Umbilical cord (tissue), 2 donors: ENCODE measurements at places on chromosomes 5 and 9. TPM values are rescaled to one million over a fixed set of nuclear protein-coding genes. Genes with fewer than 3 reads are reported as not detected.

The SPINK13 gene
- total RNA-seq, result not detected

The CAMK2A gene
- 5.8 TPM for total RNA-seq

The BDP1 gene
- total RNA-seq, result 35.2 TPM

- peak; percentile 6 for DNase-seq
Observed at GRCh38 chr5:76953551-76954382, 922 bp downstream of the CRHBP start.

GRCh38 chr5:143491646-143492045 lies 88.2 kb upstream of the NR3C1 start:
- no peak for DNase-seq

GRCh38 chr5:172506921-172507320 lies 52.6 kb upstream of the SH3PXD2B start:
- no peak for DNase-seq

- DNase-seq, result no peak
Observed at GRCh38 chr5:127997201-127997704, 86.3 kb upstream of the SLC12A2 start.

GRCh38 chr5:140055152-140055551 lies 12.1 kb upstream of the NRG2 start:
- no peak for DNase-seq

- no peak for DNase-seq
Observed at GRCh38 chr5:110441035-110441434, 285.4 kb downstream of the TMEM232 start.

GRCh38 chr9:112120439-112120925 lies 54.6 kb downstream of the SUSD1 start:
- DNase-seq, result no peak

DNA sequence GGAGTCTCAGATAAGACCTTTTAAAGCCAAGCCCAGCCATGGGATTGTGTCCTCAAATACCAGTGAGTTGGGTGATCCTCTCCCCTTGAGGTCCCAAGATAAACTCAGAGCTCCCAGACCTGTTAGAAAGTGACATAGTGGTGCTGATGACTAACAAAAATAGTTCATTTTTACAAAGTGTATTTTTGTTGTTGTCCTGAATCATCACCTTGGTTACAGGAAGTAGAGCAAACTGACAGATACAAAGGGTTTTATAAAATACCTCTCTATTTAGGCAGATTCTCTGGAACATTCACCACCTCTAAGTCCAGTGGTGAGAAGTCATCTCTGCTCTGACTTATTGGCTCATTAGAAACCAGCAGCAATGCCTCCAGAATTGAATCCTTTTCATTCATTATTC lies 259.3 kb downstream of the CEMIP2 start:
- DNase-seq, result no peak

DNA sequence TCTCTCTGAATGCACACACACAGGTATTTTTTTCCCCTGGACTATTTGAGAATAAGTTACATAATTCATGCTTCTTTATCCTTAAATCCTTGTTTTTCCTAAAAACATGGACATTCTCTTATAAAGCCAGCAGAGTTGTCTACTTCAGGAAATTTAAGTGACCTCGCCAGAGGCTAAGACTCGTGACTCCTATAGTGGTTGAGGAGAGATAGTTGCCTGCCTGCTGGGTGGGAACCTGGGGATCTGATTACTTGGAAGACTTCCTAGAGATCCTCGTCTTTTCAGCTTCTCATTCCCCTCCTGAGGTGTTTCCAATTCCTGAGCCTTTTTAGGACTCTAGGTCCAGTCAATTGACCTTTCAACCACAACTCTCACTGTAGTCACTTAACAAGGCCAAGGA lies 5.5 kb downstream of the SLC30A5 start:
- DNase-seq, result no peak

GRCh38 chr9:106753155-106753671 lies 109.8 kb upstream of the ZNF462 start:
- DNase-seq, result no peak

- no peak for DNase-seq
Observed at GRCh38 chr5:76074487-76075065, 8.6 kb upstream of the SV2C start.

GRCh38 chr5:156093024-156093423 lies 233.9 kb upstream of the SGCD start:
- no peak for DNase-seq

GRCh38 chr5:84450617-84451414 lies 66.1 kb upstream of the EDIL3 start:
- DNase-seq, result no peak

- no peak for DNase-seq
Observed at GRCh38 chr9:99577351-99577750, 244.3 kb upstream of the NR4A3 start.

GRCh38 chr5:133051061-133051541 lies 712 bp upstream of the HSPA4 start:
- DNase-seq, result no peak

DNA sequence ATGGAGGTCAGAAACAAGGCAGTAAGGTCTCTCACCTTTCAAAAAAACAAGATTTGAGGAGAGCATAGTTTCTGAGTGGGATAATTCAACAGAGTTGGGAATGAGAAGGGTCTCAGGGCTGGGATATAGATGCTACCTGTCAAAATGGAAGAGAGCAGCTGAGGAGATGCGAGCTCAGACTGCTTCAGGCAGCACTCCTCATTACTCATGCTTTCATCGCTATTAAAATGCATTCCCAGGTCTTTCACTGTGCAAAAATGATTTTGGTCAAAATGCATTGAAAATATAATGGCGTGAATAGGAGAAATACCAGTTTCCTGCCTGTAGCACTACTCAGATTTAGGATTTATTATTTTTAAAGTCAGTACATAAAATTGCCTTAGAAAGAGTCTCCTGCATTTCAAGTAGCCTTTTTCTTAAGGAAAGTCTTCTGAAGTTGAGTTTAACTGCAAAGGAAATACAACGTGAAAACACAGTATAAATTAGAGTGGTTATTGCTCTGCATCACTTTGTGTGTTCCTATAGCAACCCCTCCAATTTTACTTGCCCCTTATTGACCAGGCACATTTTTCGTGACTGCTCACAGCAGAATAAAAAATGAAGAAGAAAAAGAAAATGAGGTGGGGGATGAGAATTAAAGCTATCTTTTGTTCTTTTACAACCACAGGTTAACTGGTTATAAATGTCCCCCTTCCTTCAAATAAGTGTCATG lies 724.8 kb upstream of the SEMA6A start:
- DNase-seq, result no peak

- DNase-seq, result peak; percentile 68
Observed at GRCh38 chr5:178234750-178235587, 2.4 kb upstream of the PHYKPL start.

DNA sequence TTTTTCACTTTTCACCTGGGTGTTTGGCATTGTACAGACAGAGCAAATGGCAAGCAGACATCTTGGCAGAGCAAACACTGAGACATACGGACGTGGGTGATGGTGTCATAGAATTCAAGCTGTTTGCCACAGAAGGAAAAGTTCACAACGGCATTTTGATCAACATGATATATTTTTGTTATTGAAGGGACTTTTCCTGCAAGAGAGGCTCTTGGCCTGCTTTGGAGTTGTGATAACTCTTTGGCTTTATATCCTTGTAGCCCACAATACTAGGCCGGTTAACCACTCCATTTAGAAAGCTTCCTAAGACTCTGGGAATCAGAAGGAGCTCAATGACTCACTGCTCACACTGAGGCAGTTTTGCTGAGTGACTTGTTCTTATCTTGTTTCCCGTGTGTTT lies 1038.3 kb downstream of the TLE1 start:
- DNase-seq, result peak; percentile 83

GRCh38 chr9:136714893-136715274 lies 2.5 kb downstream of the DIPK1B start:
- no peak for DNase-seq

DNA sequence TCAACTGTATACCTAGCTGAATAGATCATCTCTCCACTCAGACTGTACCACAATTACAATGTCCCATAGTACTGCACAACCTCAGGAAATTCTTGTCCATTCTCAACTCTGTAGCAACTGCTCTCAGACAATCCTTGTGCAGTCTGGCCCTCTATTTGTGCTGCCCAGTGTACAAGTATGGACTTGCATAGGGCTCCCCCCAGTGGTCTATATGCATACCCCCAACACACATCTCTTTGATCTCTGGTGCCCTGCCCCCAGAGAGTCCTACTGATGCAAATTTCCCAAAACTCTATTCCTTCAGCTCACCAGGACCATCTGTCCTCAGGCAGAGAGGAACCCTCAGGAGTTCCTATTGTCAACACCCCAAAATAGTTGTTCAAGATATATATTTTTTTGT lies 205.3 kb downstream of the SLCO4C1 start:
- DNase-seq, result no peak
